ENCODE measurements at places on chromosomes 3 and 15. TPM values are rescaled to one million over a fixed set of nuclear protein-coding genes. Genes with fewer than 3 reads are reported as not detected.

DNA sequence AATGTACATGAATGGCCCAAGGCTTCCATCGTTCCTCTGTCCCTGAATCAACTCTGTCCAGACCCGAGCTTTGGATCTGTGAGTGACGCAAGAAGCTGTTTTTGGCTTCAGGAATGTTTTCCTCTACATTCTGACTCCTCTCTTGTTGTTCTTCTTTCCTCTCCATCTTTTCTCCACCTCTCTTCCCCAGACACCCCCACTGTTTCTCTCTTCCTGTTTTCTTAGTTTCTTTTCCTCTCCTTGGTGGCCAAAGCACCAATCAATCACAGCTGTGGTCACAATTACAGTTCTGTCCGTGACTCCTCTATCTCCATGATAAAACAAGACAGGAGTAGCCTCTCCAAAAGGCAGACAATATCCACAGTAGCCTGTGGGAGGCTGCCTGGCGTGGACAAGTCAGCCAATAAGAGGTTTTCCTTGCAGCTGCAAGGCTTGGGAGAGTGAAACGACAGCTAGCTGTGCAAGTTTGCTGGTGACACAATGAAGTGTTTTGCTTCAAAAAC, 4.9 kb upstream of the TMEM212 start:
- no peak for DNase-seq

DNA sequence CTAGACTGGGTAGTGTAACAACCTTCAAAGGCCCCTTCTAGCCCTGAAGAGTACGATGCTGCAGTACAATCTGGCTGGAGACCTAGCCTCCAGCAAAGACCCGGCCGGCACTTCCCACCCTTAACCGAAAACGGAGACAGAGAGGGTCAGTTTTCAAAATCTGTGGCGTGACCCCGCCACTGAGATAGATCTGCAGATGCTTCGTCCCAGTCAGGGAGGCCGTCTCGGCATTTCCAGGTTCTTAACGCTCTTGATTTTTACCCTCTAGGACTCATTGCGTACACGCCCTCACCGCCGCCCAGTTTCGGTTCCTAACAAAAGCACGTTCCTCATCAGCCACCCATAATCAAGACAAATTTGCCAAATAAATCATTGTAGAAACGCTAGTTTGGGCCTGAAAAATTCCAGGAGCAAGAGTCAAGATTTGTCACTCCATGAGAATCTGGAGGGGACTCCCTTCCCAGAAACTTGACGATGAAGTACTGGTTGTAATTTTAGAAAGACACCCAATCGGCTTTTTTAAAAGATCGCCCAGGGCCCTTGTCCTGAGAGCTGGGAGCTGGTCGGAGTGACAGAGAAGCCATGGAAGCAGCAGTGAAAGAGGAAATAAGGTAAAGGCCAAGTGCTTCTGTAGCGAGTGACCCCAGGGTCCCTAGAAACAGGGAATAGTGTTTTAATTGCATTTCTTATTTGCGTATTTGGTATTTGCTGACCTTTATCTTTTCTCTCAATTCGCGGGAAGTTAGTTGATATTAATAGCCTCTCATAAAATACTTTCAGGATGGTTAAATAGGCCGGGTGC, 868 bp upstream of the TMEM87A start:
- DNase-seq: peak; percentile 53

Gene VPS39
- 26.2 TPM for total RNA-seq

DNA sequence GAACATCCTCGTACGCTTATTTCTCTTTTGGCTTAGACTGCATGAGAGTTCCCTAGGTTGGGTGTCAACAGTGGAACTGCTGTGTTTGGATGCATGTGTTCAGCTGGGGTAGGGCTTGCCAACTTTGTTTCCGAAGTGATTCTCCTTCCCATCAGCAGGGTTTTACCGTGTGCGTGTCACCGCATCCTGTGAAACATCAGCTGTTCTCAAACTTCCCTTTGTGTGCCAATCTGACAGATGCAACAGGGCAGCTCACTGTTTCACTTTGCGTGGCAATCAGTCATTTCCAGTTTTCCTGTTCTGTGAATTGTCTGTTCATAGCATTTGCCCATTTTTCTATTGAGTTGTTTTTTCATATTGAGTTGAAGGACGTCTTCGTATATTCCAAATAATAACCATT, 218.8 kb downstream of the VPS13C start:
- DNase-seq: no peak

- DNase-seq: no peak
These were observed 167.7 kb downstream of the AGBL1 start for GRCh38 chr15:86247249-86247955.

Gene CATSPER2
- 5.8 TPM for total RNA-seq

DNA sequence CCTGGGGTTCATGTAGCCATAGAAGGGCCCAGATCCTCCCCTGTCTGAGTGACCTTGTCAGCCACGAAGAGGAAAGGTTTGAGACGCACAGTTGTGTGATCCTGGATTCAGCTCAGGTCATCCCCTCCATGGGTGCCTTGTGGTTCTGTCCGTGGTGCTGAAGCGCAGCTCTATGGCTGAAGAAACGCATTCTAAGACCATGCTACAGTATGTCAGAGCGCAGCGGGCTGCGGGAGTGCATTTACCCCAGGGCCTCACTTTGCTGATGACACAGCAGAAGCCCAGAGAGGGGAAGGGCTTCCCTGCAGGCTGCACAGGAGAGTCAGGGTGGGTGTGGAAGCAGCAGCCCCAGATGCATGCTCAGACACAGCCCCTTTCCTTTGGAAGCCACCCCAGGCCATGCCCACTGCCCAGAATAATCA, 68.8 kb upstream of the IQSEC1 start:
- peak; percentile 11 for DNase-seq

Gene SCN11A
- total RNA-seq: 0.03 TPM

GRCh38 chr3:182375916-182376315, 417.4 kb upstream of the ATP11B start:
- no peak for DNase-seq

- DNase-seq: no peak
These were observed 59.1 kb upstream of the SPATA12 start for GRCh38 chr3:57001356-57001755.

DNA sequence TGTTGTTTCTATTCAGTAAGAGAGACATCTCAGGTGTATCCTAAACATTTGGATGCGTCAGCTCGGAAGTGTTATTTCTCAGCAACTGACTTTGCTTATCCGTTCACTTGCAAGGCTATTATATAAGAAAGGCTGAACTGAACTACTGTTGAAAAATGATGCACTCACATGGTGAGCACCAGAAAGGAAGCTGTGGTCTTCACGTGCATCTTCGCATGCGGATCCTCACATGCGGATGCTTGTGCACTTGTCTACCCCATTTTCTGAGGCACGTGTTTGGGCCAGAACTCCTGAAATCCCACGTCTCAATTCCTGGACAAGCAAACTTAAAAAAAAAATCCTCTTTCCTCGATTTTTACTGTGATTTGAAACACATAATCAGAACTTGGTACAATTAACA, 63.2 kb downstream of the PDZRN3 start:
- no peak for DNase-seq

- no peak for DNase-seq
These were observed 258.3 kb downstream of the IL5RA start for GRCh38 chr3:2851835-2852234.

GRCh38 chr3:149751551-149751950, 738 bp downstream of the COMMD2 start:
- no peak for DNase-seq

- DNase-seq: no peak
These were observed 75.7 kb downstream of the EFL1 start for GRCh38 chr15:82186719-82187406.

Gene NANOGP8
- not detected for total RNA-seq

GRCh38 chr3:14423197-14423743, 20.9 kb downstream of the SLC6A6 start:
- no peak for DNase-seq

GRCh38 chr3:71317140-71317539, 266.4 kb downstream of the FOXP1 start:
- no peak for DNase-seq

DNA sequence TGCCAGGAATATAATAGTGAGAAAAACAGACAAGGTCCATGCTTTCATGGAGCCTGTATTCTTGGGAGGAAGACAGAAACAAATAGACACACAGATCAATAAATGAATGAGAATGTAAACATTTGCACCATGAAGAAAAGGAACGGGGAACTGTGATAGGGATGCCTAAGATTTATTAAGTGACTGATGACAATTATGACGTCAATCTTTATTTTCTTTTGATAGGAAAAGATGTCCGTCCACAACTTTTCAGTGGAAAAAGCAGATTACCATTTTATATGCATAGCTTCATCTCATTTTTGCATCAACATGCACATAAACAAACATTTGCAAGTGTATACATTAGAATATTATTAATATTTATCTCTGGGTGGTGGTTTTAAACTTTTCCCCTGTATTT, 27.9 kb upstream of the WNT5A start:
- DNase-seq: no peak

Gene PLCH1
- 5.6 TPM for total RNA-seq

DNA sequence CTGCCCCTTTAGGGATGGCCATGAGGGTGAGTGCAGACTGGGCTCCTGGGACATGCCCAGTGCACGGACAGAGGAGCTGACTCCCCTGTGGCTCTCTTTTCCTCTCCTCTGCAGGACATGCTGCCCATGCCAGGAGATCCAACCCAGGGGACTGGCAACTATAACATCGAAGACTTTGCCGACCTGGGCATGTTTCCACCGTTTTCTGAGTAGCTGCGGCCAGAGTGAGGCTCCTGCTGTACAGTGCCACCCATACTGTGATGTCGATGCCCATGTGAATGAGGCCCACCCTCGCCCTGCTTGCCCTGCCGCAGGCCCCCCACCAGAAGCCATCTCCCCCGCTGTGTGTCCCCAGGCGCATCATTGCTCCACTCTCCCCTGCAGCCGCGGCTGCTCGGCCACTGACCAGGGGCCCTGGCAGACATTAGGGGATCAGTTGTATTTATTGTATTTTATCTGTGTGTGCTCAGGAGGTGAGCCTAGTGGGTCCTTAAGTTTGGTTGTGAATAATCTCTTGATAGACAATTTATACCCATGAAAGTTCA, 101.6 kb upstream of the ABHD17C start:
- DNase-seq: no peak

- no peak for DNase-seq
These were observed 321.0 kb upstream of the TGFBR2 start for GRCh38 chr3:30285188-30286006.

GRCh38 chr15:98431171-98431570, 217.2 kb upstream of the IGF1R start:
- no peak for DNase-seq

Gene TIMP4
- 10.5 TPM for total RNA-seq

GRCh38 chr3:38558864-38559263, 62.7 kb downstream of the EXOG start:
- DNase-seq: no peak

DNA sequence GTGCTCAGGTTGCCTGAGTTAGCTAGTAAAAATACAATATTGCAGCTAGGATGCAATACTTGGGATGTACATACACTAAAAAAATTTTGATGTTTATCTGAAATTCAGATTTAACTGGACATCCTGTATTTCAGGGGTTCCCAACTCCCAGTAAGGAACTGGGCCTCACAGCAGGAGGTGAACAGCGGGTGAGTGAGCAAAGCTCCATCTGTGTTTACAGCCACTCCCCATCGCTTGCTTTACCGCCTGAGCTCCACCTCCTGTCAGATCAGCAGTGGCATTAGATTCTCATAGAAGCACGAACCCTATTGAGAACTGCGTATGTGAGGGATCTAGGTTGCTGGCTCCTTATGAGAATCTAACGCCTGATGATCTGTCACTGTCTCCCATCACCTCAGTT, 285.1 kb upstream of the PROK2 start:
- no peak for DNase-seq

Gene GOLGA8Q
- 2.3 TPM for total RNA-seq

Gene UBE2Q2
- total RNA-seq: 33.7 TPM

Gene SLC38A3
- not detected for total RNA-seq

GRCh38 chr15:100007609-100008008, 274.4 kb upstream of the LYSMD4 start:
- no peak for DNase-seq
